Left ventricle myocardium superior (tissue), 1 donor: ENCODE measurements at places on chromosomes 2 and 18. TPM values are rescaled to one million over a fixed set of nuclear protein-coding genes. Genes with fewer than 3 reads are reported as not detected.

DNA sequence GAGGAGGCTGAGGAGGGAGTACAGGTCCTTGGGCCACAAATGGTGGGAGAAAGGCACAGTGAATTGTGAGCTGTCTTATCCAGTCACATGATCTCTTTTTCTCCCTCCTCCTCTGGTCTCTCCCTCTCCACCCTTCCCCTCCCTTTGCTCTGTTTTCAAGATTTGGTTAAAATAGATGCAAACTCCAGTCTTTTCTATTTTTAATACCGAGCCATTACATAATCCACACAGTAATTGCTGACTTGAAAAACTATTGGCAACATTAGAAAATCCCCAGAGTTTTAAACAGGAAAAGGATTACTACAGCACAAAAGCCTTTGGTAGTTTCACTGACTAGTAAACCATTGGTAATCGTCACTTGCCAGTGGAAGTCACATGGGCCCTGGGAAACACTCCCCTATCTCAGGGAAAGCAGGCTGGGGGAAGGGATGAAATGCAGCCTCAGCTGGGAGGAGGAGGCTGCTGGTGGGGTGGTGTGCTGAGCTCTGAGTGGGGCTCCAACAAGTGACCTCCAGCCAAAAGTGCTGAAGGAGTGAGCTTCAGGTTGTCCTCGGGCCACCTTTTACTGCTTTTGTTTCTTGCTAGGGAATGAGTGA lies 57.4 kb upstream of the PCBP1 start:
- DNase-seq: peak; percentile 65

DNA sequence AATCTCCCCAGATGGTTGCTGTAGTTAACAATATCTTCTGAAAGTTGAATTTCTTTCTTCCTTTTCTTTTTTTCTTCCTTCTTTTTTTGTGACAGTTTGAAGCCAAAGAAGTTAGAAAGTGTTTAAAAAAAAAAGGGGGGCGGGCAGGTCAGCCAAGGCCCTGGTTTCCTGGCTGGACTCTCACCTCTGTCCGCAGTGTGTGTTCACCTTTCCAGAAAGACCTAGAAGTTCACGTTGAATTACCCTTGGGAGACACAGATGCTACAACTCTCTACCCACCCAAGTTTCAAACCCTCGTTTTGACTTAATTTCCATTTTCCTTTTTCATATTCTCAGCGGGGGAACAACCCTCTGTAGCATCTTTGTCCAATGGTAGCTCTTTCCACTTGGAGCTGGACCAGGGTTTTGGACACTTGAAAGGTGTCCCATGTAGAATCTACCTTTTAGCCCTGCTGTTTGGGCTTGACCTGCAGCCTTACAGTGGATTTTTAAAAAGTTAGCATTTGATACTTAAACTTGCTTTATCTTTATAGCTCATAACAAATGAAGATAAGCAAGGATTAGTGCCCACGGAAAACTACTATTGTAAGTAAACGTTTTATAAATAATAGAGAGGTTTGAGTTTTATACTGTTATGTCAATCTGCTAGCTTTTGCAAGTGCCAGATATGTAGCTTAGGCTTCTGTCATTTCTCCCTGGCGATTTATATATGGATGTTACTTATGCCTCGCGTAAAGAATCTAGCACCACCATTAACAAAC lies 20.0 kb downstream of the MEP1B start:
- DNase-seq: no peak

GRCh38 chr2:200203381-200203827 lies 103.1 kb upstream of the SPATS2L start:
- no peak for DNase-seq

- no peak for DNase-seq
These were observed 25.8 kb downstream of the PTPN18 start for GRCh38 chr2:130381619-130382018.

GRCh38 chr2:88683160-88684021 lies 8.1 kb upstream of the RPIA start:
- no peak for DNase-seq

GRCh38 chr2:172864182-172864581 lies 128.5 kb downstream of the RAPGEF4 start:
- peak; percentile 64 for DNase-seq

DNA sequence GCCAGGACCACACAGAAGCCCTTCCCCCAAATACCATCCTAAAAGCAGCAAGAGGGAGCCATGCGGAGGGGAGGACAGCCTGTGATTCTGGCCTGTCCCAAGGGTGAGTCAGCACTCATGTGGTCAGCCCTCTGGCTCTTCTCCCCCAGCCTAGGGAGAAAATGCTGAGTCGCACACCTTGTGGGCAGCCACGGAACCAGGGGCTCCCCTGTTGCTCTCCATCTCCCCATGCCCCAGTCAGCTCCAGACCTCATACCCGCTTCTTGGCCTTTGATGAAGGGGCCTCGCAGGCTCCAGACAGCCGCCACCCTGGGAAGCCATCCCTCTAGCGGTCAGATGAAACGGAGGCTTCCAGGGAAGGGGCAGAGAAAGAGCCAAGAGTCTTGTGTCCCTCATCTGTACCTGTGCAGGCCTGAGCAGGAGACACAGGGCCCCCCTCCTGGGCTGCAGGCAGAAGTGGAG lies 181.3 kb upstream of the SIX2 start:
- DNase-seq: no peak

DNA sequence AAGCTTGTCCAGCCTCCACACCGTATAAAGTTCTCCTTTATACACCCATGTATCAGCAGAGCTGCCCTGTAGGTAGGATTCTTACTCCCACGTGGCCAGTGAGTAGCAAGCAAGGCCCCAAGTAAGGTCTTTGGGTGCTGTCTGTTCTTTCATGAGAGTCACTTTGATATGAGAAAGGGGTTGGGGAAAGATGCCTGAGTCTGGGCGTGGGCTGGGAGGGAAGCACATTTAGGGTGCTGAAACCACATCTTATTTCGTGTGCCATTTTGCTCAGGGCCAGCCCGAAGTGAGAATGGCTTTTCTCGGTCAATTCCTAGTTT lies 436 bp upstream of the ITPRIPL1 start:
- DNase-seq: no peak

DNA sequence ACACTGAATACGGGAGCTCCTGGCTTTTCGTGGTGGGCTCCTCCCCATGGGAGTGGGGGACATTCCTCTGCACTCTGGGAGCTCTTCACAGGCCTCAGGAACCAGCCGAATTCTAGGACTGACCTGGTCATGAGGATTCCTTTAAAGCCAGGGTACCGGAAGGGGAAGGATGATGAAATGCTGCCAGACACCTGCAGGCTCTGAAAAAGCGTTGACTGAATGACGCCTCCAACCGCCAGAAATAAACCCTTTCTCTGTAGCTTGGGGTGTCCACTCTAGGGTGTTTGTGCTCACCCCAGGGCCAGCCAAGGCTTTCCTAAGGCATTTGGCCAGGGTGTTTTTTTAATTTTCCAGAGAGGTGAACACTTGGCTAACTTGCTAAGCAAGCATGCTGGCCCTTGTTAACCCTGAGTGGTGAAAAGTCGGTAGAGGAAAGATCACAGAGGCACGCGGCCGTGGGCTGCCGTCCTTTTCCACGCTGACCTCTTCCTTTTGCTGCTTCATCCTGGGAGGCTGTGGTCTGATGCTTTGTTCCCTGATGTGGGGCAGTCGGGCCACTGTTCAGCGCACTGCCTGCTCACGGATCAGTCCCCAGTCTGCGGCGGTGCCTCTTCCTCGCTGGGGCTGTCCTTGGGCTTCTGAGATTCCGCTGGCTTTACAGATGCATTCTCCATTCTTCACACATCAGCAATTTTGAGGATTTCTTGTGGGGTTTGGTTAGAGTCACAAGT lies 32.0 kb downstream of the IMPA2 start:
- DNase-seq: no peak

GRCh38 chr18:29712785-29713184 lies 1329.8 kb downstream of the DSC3 start:
- no peak for DNase-seq

- no peak for DNase-seq
These were observed 947 bp downstream of the ZEB2 start for GRCh38 chr2:144518748-144519596.

- DNase-seq: no peak
These were observed 164.4 kb downstream of the FMNL2 start for GRCh38 chr2:152499331-152499816.

DNA sequence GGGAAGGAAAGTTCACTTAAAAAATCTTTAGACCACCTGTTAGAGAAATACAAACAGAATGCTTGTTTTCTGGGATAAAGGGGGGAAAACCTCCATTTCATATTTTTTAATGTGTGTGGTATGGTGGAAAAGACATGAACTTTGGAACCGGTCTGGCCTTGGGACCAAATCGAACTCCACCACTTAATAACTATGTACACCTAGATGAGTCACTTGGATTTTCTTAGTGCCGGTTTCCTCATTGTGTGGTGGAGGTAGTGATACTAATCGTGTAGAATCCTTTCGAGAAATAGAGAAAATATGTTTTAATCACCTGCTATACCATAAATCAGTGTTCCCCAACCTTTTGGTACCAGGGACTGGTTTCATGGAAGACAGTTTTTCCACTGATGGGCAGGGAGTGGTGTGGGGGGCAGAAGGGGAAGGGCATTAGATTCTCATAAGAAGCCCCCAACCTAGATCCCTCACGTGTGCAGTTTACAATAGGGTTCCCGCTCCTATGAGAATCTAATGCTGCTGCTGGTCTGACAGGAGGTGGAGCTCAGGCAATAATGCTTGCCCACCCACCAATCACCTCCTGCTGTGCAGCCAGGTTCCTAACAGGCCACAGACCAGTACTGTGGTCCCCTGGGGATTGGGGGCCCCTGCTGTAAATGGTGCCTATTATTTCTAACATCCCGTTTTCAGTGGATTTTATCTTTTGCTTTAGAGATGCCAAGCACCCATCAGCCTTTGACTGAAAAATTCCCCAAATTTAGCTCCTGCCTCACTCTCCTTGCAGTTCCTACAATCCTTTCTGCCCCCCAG lies 308.8 kb downstream of the PRKCE start:
- no peak for DNase-seq

DNA sequence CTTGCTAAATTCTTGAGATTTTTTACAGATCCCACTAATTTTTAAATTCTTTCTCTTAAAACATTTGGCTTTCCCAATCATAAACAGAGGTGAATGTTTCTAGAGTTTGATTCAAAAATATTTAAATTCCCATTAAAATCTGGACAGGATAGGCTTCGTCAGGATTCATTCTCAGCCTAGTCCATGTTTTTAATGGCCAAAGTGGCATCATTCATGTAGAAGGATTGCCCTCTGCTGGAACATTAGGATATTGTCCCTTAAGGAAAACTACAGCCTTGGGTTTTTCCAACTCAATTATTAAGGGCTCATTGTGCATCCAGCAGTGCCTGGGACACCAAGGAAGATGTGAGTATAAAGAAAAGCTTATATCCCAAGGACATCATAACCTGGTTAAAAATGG lies 71.7 kb downstream of the TPGS2 start:
- DNase-seq: no peak

- DNase-seq: no peak
These were observed 34.5 kb downstream of the SLC4A3 start for GRCh38 chr2:219661955-219662395.

- DNase-seq: no peak
These were observed 156.1 kb upstream of the CYRIA start for GRCh38 chr2:16821692-16822091.

DNA sequence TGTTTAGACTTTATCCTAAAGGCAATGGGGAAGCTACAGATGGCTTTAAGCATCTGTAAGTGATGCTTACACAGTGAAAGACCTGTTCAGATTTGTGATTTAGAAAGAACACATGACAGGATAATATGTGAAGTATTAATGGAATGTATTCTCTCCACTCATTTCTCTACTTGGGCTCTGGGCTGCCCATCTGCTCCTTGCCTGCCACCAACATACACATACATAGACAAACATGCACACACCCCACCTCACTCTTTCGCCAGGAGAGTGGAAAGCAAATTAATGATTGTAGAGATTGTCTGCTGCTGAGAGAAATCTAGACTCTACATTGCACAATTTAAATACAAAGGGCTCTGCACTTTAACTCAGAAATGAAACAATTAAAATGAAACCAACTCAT lies 61.0 kb upstream of the NFE2L2 start:
- DNase-seq: no peak

DNA sequence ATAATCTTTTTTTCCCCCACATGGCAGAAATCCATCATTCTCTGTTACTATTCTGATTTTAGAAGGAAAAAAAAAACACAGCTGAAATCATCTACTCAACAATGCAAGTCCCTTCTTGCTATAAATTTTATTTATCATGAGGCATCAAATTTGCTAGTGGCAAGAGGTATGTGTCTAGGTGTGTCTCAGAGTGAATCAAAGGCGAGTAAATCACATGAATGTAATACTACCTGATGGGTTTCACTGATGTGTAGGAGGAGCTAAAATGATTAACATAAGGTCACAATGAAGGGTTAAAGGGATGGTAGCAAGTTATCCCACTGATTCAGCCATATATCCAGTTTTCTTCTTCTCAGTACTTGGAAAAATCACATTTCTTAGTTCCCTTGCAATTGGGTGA lies 24.5 kb upstream of the PELI1 start:
- no peak for DNase-seq

DNA sequence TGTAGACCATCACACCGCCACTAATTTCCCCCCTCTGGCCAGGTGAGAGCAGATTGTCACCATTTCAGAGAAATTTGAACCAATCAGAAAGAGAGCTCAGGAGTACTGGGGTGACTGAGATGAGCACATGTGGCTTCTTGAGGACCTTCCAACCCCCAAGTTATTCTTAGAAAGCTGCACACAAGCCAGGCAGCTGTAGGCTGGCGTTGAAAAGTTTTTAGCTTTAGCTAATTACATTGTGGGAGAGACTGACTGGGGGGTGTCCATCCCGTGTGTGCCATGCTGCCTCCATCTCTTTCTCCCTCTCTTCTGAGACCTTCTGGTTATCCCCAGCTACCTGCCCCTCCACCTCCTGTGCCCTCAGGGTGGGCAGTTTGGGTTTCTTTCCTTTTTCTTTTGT lies 154.0 kb downstream of the AGAP1 start:
- DNase-seq: no peak

C2orf72 gene
- total RNA-seq: 0.07 TPM

TTC32 gene
- total RNA-seq: 4.0 TPM

REG3G gene
- total RNA-seq: not detected

CCDC93 gene
- 25.2 TPM for total RNA-seq

KIAA2012 gene
- not detected for total RNA-seq

ITGA4 gene
- 1.5 TPM for total RNA-seq

BCL2 gene
- total RNA-seq: 7.7 TPM
